H1 (cell line): ENCODE measurements at places on chromosomes 1 and 21.

DNA sequence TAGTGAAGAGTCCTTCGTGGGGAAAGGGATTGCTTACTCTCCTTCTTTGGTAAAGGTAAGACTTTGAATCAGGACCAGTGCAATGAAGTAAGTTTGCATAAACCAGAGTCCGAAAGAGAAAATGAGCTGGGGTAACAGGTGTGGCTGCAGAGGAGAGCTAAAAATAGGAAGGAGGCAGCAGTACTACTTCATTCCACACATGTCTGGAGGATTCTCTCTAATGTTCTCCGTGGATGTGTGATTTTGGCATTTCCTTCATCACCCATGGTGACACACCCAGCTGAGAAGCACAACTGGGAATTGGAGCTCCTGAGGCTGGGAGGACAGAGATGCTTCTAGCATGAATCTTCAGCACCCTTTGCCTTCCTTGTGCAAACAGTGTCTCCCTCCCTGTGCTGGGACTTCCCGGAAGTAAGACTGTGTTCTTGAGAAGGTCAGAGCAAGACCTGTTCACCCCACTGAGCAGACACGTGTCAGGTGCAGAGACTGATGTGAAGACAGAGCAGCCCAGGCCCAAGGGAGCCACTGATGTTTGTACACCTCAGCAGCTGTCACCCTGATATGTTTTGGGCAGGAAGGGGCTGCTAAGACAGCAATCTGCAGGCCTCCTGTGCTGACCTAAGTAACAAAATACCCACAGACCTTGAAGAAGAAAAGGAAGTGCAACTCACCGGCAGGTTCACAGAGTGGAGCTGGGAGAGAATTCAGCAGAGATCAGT is 13.3 kb downstream of the FCRL1 start:
- DNase-seq, result no peak

- DNase-seq, result peak; percentile 78
Measured at GRCh38 chr1:36096500-36097432, 8.1 kb downstream of the ADPRS start.

DNA sequence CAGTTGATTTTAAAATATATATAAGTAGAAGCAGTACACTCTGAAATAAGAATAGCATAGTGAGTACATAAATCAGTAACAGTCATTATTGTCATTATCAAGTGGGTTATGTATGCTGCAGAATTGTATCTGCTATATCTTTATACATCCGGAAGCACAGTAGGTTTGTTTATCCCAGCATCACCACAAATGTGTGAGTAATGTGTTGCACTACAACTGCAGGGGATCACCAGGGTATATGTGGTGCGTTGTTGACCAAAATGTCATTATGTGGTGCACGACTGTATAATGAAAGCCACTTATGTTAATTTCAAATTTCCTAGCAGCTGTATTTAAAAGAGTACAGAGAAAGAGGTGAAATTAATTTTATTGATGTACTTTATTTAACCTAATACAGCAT is 87.7 kb upstream of the GADD45A start:
- no peak for DNase-seq

GRCh38 chr1:114328361-114328904 is 174.8 kb upstream of the SYT6 start:
- DNase-seq, result no peak

DNA sequence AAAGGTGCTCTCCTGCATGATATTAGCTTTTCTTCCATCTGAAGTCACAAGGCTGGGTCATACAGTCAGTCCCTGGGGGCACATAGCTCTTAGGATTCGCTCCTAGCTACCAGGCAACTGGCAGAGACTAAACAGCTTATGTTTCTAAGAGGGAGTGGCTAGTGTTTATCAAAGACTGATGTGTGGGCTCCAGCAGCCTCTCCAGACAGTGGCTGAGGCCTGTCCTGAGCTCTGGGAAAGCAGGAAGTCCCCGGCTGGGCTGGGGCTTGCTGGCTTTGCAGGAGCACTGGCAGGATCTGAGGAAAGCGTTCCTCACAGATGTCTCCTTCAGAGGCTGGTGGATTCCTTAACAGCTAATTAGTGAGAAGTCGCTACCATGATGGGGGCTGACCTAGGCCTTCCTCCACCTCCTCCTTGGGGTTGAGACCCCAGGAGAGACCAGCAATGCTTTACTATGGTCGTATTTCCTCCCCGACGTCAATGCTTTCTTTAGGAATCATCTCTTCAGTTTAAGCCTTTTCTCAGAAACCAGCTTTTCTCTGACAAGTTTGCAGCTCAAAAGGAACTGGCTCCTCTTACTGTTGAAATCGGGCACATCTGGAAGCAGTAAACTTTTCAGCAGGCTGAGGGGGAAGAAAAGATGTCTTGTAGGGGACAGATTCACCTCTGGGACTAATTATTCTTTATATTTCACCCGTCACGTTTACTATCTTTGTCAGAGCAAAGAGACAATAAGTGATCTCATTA is 33.5 kb upstream of the HHAT start:
- no peak for DNase-seq

GRCh38 chr21:23936224-23936623 is 1671.1 kb downstream of the MRPL39 start:
- DNase-seq, result peak; percentile 47

GRCh38 chr1:162688931-162689330 is 56.7 kb downstream of the DDR2 start:
- no peak for DNase-seq

- DNase-seq, result no peak
Measured at GRCh38 chr1:224784265-224785039, 145.0 kb upstream of the DNAH14 start.

- no peak for DNase-seq
Measured at GRCh38 chr1:211589782-211590721, 11.1 kb upstream of the SLC30A1 start.

- no peak for DNase-seq
Measured at GRCh38 chr1:184237588-184237987, 149.2 kb upstream of the C1orf21 start.

DNA sequence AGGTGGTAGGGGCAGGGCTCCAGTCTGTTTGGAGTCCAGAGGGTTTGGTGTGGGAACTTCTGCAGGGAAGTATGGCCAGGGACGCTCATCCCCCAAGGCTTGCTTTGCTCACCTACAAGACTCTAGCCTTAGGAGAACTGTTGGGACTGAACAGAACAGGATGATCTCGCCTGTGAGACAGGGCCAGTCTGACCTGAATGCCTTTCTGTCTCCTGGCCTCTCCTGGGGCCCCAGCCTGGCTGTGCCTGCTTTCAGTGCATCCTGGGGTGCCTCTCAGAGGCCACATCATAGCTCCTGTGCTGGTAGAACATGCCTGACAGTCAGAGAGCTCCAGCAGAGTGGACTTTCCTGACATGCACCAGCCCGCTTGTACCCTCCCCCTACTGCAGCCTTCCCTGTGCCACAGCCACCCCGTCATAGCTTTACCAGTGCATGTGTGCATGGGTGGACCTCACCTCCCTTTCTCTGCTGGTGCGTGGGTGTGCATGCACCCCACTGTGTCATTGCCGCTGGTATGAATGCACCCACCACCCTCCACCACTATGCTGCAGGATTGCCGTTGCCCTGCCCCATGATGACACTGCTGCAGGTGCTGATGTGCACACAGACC is 165.8 kb downstream of the GIPC2 start:
- DNase-seq, result no peak

- DNase-seq, result no peak
Measured at GRCh38 chr1:4894566-4894965, 240.2 kb downstream of the AJAP1 start.

DNA sequence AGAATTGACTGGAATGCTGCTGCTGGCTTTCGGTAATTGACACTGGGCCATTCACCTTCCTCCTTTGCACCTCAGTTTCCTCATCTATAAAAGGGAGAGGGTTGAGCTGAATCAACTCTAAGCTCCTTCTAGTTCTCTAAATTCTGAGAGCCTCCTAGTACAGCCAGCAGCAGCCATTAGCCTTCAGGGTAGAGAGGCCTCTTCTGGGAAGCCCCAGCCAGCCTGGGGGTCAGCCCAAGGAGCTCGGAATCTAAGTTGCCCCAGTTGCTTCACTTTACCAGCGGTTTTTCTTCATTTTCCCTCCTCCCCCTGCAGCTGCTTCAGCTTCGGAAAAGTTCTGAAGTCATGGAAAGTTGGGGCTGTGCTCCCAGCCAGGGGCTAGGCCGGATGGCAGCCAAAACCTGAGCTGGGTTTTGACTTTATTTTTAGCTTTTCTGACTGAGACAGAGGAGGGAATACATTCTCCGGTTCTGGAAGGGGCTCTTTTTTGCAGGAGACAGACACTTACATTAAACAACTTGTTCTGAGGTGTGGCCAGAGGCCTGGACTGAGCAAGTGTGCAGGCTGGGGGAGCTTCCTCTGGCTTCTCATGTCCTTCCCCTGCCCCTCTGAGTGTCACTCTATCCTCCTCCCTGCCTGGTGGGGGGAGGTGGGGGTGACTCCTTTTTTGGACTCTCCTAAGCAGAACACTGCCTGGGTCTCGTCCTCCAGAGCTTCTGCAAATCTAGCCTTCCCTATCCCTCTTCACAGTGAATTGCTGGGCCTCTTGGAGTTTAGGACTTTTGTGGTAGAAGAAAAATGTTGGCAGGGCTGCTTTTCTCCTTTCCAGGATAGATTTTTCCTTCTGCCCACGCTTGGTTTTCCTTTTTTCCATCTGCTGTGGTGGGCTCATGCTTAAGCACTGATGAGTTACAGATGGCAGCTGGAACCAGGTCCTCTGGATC is 14.4 kb downstream of the LMNA start:
- no peak for DNase-seq

- DNase-seq, result no peak
Measured at GRCh38 chr1:201436393-201436792, 14.9 kb upstream of the TNNI1 start.

GRCh38 chr1:91781371-91781825 is 104.6 kb downstream of the TGFBR3 start:
- no peak for DNase-seq

GRCh38 chr1:97572561-97572960 is 348.3 kb downstream of the DPYD start:
- no peak for DNase-seq

- no peak for DNase-seq
Measured at GRCh38 chr21:31012133-31013089, 25.9 kb downstream of the KRTAP19-8 start.

GRCh38 chr1:21232044-21232443 is 55.3 kb upstream of the EIF4G3 start:
- peak; percentile 59 for DNase-seq

DNA sequence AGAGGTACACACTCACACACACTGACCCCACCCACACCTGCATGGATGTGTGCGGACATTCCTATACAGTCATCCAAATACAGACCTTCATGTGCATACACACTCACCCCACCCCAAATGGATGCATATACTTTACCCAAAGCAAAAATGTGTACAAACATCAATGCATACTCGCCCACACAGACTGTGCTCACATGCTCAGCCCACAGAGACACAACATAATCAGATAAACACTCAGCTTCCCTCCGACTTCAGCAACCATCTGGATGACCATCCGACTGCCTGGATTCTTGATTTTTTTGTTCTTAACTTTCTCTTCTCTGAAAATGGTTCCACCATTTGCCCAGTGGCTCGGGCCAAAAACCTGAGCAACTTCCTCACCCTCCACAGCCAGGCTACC is 24.4 kb upstream of the GJB5 start:
- DNase-seq, result no peak

DNA sequence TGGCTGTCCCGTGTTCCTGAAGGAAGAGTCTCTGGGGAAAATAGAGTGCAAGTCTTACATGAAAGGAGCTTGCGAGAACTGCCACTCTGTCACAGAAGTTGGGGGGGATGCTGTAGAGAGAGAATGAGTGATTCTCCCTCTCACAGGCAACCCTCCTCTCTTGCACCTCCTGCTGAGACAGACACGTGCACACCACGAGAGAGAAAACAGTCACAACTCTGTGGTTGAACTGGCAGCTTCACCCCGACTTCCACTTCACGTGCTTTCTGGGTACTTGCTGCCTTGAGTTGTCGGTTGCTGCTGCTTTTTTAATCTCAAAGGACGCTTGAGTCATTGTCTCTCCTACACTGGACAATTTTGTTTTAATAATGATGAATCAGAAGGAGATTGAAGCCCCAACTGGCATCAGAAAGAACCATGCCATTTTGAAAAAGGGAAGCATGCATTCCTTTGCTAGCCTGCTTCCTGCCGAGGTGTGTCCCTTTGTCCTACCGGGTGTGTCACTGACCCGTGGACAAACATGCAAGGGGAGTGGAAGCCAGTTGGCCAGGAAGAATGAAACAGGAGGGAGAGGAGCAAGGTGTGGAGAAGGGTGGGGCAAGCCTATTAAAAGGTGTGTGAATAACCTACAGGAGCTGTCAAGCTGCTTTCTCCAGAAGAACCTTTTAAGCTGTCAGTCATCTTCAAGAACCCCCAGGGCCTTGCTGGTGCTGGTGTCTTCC is 164.2 kb downstream of the CACNA1E start:
- no peak for DNase-seq

GRCh38 chr1:66214901-66215300 is 319.1 kb upstream of the SGIP1 start:
- no peak for DNase-seq

GRCh38 chr1:17439250-17440073 is at the start of gene RCC2:
Gene RCC2 (minus strand): TSS chr1:17439677. CDS start chr1:17438514, 1,163 bp downstream.
- DNase-seq, result no peak

DNA sequence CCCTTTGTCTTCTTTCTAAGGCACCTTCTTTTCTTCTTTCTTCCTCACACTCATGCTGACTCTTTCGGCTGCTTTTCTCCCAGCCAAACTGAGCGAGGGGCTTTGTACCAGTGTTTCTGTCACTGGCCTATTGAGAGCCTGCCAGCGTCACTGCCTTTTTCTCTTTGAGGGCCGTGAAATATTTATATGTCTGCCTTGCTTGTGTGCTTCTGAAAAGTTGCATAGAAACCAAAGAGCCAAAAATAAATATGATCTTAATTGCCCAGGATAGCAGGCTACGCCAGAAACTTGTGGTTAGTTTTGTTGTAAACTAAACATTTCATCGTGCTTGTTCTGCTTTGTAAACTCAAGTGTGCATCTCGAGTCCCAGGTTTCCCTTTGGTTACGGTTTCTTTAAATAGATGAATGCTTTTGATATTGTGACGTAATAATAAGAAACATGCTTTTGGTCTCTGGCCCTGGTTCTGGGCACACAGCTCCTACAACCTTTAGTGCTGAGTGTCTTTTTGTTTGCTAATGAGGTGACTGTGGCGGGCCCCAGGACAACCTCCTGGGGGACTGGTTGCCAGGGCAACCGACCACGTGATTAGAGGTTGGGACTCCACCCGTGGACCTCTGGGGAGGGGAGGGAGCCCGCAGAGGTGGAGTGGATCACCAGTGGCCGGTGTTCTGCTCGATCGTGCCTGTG is 10.8 kb downstream of the SLC37A1 start:
- no peak for DNase-seq

GRCh38 chr1:232045139-232045994 is 418.8 kb downstream of the DISC1 start:
- DNase-seq, result no peak

DNA sequence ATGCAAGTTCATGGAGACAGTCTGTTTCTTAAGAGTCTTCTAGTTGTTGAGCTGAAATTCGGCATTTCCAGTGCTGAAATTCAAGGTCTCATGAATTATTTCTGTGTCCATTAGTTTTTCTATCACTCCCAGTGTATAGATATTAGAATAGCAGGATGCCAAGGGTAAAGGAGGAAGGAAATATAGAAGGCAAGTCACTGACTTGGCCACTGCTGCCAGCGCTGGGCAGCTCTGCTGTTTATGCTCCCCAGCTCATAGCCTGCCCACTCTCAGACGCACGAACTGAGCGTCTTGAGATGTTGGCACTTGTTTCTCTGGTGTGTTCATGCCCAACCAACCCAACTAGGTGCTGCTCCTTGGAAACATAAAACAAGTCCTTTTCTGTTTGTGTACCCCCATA is 110.1 kb downstream of the SLC45A1 start:
- DNase-seq, result no peak

GRCh38 chr1:14304381-14304865 is 294.1 kb upstream of the KAZN start:
- no peak for DNase-seq

GRCh38 chr1:16012590-16013219 is 5.1 kb downstream of the HSPB7 start:
- peak; percentile 87 for DNase-seq
